ENCODE measurements at places on chromosomes 11 and 22.

DNA sequence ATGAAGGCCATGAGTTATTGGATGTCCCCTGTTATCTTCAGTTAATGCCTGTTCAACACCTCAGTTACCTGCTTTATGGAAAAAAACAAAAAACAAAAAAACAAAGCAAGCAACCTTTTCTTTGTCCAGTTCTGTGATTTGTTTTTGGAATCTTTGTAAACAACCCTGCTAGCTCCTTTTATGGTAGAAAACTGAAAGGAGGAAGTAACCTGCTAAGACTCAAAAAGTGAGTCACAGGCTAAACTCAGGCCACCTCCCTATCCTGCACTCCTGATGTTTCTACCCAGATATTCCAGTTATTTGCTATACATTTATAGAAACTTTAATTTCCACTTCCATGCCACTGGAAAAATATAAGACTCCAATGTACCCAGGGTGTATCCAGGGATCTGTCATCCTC, 20.6 kb upstream of the TLCD5 start:
- no peak for DNase-seq

- DNase-seq = no peak
Observed at GRCh38 chr22:22553735-22554586, 5.1 kb downstream of the PRAME start.

- peak; percentile 62 for DNase-seq
Observed at GRCh38 chr22:38313384-38313955, 3.8 kb downstream of the CSNK1E start.

DNA sequence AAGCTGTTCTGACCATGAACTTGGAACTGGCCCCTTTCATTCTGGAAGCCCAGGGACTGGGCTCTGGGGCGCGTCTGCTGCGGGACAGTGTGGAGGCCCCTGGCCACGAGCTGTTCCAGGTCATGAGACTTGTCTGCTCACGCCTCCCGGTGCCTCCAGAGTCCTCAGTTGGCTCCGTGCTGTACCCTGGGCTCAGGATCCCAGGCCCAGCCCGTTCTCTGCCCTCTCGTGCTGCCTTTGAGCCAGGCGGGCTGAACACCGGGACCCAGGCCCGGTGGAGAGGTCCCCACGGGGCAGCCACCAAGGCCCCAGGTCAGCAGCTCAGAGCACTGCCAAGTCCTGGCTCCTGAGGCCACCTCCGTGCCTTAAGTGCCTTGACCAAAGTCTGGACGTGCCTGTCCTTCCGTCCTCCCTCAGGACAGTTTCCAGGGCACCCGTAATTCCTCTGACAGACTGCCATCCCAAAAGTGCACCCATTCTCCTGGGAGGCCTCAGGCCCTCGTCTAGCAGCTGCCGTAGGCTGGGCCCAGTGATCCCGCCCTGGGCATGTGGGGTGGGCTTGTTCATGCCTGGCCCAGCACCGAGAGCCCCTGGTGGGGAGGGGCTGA, 36.3 kb upstream of the PPARA start:
- DNase-seq = no peak

GRCh38 chr11:96049426-96049825, 125.5 kb upstream of the MTMR2 start:
- DNase-seq = no peak

DNA sequence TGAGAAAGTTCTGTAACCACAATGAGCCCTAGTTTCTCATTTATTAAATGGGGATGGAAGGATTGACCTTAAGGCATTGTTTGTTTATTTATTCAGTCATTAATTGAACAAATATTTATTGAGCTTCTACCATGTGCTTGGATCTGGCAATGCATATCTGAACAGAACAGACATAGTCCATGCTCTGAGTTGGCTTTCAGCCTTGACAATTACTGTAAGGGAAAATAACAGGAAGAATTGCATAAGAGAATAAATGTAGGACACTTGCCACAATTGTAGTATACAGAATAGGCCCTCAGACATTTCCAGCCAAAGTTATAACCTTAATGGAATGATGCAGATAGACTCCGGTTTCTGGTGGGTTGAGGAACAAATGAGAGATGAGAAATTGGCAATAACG, 160.5 kb upstream of the TTC12 start:
- no peak for DNase-seq

DNA sequence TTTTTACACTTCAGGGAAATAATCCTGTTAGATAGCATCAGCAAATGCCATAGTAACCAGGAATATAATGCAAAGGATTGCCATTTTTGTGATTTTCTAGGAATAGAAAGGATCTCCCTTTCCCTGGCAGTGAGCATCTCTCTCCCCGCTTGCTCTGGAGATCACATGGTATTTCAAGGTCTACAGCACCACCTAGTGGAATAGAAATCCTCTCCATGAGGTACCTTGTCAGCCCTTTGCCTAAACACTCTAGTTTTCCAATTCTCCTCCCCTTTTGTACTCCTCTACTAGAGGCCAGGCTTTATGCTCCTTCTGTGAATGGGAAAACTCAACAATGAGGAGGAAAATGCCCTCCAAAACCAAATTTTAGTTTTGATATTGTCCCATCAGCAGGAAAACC, 78.4 kb downstream of the XRRA1 start:
- DNase-seq = no peak

DNA sequence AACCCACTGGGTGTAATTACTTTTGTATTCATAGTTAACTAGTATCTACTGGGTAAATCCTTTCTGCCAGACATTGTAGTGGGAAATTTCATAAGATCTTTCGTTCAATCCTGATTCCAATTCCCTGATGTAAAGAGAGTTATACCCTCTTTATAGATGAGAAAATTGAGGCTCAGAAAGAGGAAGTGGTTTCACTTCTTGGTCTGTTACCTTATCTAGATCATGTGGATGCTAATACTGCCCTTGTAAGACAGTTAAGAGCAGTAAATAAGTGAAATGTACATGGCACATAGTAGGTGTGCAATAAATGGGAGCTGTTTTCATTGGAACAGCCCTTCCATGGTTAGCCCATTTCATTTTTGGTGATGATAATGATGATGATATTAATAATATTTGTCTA, 46.7 kb downstream of the TIMP3 start:
- DNase-seq = no peak

GRCh38 chr11:125505492-125506080, 9.5 kb upstream of the FEZ1 start:
- DNase-seq = no peak

GRCh38 chr11:126080161-126080941, 17.7 kb upstream of the CDON start:
- DNase-seq = no peak

DNA sequence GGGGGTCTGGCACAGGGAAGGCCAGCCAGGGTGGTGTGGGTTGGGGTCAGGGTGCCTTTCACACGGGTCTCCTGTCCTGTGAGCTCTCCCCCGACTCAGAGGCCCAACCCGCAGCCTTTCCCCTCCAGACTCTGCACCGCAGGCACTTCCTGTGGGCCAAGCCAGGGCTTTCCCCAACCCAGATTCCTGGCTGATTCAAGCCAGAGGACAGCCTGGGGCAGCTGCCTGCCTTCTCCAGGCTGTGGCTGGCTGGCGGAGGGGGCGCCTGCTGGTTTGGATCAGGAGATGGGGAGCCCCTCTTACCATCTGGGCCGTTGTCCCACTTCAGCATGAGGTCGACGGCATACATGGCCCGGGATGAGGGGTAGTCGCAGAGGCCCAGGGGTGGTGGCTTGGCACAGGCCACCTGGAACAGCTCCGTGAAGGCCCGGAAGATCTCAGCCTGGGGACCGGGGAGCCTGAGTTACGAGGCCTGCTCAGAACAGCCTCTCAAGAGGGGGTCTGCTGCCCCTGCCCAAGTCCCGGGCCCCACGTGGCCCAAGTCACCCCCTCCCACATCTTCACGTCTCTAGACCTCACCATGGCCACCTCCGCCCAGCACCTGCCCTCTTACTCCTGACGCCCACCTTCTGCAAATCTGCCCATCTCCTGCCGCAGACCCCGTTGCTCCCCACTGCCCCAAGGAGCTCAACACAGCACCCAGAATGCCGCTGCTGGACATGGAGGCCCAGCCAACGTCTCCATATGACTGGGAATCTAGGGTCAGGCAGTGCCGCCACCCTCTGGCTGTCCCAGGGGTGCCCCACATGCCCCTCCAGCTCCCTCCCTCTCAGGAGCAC, 17.3 kb downstream of the TSPO start:
- DNase-seq = no peak

DNA sequence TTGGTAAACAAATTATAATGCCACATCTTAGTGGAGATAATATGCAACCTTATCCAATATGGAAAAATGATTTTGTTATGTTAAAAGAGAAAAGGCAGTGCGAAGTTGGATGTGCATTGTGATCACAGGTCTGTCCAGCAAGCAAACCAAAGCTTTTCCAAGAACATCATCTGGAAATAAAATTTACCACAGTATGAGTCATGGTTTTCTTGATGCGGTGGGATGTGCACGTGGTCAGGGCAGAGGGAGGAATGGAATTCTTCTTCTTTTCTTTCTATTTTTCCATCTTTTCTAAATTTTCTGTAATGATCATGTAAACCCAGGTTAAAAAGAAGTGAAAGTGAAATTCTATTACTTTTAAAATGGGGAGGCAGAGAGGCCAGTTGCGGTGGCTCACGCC, 169.8 kb downstream of the C11orf91 start:
- no peak for DNase-seq

DNA sequence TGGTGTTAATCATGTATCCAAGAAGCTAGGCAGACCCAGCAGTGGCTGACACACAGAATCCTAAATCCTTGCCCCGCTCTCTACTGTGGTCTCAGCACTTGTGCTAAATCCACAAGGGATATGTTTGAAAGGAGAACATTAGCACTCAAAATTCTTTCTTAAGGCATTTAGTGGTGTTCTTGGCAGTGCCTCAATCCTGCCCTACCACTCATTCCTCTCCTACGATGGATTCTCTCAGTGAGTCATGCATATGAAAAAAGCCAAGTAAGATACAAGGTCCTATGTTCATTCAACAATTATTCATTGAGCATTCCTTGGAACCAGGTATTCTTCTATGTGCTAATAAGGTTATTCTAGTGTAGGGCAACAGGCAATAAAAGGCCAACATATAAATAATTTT, 31.2 kb downstream of the RRP8 start:
- no peak for DNase-seq

GRCh38 chr11:69483691-69484426, 2.4 kb downstream of the LINC01488 start:
- DNase-seq = no peak

GRCh38 chr22:19757985-19758895, 2.3 kb upstream of the TBX1 start:
- no peak for DNase-seq

DNA sequence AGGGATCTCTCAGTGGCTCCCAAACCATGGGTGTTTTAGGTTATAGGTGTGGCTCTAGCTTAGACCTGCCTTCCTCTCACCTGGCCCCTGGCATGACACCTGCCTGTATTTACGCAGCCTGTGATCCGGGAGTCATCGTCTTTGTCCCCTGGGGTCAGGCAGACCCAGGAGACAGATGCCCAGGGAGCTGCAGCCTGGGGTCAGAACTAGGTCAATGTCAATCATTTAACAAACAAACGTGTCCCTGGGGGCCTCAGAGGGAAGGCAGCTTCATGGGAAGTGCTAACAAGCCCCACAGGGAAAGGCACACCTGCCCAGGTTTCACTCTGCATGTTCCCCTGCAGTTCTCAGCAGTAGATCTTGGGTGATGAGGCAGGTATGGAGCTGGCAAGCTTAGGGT, 12.0 kb downstream of the BACE1-AS start:
- no peak for DNase-seq

- no peak for DNase-seq
Observed at GRCh38 chr22:25366408-25366807, 147.0 kb downstream of the CRYBB2 start.

GRCh38 chr11:63866211-63866610, 27.3 kb downstream of the MARK2 start:
- no peak for DNase-seq

GRCh38 chr11:80007616-80008015, 566.8 kb upstream of the TENM4 start:
- DNase-seq = no peak

GRCh38 chr22:50299785-50300619, 7.4 kb downstream of the PLXNB2 start:
- no peak for DNase-seq

- no peak for DNase-seq
Observed at GRCh38 chr22:46929710-46930204, 167.3 kb downstream of the TBC1D22A start.

- no peak for DNase-seq
Observed at GRCh38 chr22:37080438-37080837, 28.9 kb downstream of the KCTD17 start.

- DNase-seq = no peak
Observed at GRCh38 chr11:77024745-77025144, 9.5 kb upstream of the B3GNT6 start.

- DNase-seq = no peak
Observed at GRCh38 chr11:134558258-134558835, 146.3 kb upstream of the B3GAT1 start.

DNA sequence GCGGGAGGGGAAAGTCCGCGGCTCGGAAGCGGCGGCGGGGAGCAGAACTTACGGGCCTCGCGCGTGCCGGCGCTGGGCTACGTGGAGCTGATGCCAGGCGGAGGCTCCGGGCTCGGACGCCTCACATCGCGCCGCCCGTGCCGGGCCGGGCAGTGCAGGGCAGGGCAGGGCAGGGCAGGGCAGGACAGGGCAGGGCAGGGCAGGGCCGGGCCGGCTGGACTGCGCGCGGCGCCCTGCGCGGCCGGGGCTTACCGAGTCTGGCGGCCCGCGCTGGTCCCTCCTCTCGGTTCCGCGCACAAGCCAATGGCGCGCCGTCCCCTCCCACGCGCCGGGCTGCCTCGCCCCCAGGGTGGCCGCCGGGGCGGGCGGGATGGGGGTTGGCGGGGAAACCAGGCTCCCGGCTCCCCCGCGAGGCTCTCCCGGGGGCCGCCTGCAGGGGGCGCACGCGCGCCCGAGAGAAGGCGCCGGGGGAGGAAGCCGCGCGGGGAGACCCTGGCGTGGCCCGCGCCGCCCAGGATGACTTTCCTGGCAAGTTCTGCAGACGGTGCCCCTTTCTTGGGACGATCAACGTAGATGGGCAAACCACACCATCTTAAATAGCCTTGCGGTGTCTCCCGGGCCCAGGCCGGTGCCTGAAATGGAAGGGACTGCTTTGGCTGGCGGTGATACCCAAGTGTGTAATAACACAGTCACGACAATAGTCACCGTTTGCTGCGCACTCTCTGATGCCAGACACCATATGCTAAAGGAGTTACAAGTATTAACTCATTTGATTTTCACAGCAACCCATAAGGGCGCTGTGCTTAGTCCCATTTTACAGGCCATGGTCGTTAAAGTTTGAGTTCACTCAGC, at the start of gene TP53I11:
TSS of gene TP53I11 (minus strand) at position 259 of the 852 bp plus-strand sequence. CDS start 12,548 bp downstream, outside the sequence.
- DNase-seq = peak; percentile 52

- no peak for DNase-seq
Observed at GRCh38 chr22:42919199-42919598, 62.1 kb upstream of the ARFGAP3 start.

GRCh38 chr22:17265649-17266248, 46.5 kb upstream of the ADA2 start:
- no peak for DNase-seq
